ENCODE measurements at places on chromosomes 5 and 9.

DNA sequence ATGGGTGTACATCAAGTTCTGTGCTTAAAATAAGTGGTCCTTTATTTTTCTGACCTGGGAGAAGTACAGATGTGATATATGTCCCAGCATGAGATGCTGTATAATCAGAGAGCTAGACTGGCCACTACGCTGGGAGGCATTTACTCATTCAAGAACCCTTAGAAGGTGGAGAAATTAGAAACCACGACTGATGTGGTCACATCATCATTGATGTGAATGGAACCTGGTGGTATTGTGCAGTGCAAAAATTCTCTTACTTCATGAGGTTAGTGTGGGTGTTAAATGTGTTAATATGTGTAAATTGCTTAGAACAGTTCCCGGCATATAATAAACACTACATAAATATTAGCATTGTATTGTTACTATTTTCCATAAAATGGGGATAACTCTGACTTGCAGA is 69.5 kb upstream of the CKMT2 start:
- no peak for DNase-seq

DNA sequence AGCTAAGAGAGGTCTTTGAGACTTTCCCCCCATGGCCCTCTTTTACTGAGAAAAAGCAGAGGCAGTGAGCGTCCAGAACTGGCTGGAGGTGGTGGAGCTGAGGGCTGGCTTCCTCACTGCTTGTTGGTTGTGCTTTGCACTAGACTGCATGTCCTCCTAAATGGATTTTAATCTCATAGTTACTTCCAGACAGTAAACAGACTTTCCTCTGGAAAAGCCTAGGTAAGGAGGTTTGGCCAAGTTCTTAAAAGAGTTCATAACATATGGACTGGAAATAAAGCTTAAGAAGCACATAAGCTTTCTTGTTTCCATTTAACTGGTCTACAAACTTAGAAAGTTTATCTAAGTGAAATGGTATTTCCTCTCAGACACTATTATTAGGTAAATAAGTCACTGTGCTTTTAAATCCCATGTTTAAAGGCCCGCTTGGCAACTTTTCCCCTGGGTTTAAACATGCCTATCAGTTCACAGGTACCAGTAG is 2.0 kb downstream of the ASPN start:
- no peak for DNase-seq

GRCh38 chr5:78907255-78907891 is 77.7 kb downstream of the ARSB start:
- DNase-seq = no peak

DNA sequence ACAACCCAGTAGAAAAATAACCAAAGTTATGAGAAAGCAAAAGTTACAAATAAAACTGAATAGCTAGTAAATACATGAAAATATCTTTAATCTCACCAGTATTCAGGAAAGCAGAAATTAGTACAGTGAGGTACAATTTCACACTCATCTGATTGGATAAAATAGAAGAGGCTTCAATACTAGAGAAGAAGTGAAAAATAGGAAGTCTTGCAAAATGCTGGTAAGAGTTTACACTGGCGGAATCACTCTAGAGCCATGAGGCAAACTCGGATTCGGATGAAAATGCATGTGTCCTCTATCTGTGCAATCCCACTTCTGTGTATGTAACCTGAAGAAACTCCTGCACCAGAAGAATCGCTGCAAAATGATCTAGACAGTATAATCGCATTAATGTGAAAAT is 128.9 kb downstream of the CCDC192 start:
- no peak for DNase-seq

DNA sequence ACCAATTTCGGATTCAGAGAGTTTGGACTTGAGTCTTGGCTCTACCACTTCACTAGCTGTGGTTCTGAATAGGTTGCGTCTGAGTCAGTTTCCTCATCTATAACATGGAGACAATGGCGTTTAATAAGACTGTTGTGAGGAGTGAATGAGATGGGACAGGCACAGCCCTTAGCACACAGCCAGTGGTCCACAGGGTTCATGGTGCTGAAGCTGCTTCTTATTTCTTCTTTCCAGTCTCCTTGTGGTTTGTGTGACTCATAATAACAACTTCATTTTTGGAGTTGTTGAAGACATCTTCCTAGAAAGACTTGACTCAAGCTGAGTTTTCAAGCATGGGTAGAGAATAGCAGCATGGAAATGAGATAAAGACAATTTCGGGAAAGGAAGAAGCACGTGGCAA is 172.6 kb upstream of the PPP2R2B start:
- no peak for DNase-seq

DNA sequence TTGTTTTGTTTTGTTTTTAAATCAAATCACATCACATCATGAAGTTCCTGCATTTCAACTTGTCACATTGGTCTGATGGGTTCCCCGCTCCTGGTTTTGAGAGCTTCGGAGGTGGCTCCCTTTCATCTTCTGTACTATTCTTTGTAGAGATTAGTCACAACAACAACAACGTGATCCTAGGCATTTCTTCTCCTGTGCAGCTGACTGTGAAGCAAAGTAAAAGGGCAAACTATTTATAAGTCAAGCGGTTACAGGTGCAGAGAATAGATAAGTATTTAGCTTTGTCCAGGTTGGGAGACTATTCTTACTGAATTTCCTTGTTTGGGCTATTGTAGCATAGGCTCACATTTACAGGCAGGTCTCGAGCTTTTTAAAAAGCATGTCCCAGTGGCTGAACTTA is 197.7 kb upstream of the CDKN2B start:
- no peak for DNase-seq

DNA sequence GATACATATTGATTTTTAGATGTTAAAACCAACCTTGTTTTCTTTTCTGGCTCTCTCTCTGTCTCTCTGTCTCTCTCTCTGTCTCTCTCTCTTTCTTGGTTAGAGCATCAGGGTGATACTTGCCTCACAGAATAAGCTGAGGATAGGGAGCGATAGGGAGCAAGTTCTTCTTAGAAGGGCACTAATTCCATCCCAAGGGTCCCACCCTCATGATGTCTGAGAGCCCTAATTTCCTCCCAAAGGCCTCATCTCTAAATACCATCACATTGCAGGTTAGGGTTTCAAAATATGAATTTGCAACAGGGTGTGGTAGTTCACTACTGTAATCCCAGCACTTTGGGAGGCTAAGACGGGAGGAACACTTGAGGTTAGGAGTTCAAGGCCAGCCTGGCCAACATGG is 4.8 kb upstream of the KIF3A start:
- no peak for DNase-seq

- DNase-seq = no peak
Observed at GRCh38 chr5:107951309-107951708, 280.6 kb upstream of the EFNA5 start.

- DNase-seq = no peak
Observed at GRCh38 chr9:73863924-73864323, 633.2 kb upstream of the RORB start.

DNA sequence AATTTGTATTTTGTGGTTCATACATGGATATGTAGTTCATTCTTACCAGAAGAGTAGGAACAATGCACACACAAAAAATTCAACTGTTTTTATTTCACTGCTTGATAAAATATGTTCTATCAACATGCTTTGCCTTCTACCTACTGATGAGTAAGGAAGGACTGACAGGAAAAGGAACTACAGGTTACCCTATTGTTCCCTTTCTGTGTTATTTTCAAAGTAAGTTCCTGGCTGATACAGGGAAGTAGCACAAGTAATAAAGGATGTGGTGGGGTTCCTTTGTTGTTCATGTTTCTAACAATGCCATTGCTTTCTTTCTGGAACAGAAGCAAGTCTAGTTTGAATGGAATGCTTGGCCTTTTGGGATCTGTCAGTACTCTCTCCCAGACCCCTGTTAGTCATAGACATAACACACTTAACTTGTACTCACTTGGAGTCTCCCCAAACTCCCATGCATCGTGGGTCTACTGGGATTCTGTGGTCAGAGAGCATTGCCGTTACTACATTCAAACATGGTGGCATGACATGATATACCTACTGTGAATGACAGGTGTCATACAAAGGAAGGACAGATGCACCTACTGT is 20.2 kb upstream of the ALDOB start:
- DNase-seq = no peak

DNA sequence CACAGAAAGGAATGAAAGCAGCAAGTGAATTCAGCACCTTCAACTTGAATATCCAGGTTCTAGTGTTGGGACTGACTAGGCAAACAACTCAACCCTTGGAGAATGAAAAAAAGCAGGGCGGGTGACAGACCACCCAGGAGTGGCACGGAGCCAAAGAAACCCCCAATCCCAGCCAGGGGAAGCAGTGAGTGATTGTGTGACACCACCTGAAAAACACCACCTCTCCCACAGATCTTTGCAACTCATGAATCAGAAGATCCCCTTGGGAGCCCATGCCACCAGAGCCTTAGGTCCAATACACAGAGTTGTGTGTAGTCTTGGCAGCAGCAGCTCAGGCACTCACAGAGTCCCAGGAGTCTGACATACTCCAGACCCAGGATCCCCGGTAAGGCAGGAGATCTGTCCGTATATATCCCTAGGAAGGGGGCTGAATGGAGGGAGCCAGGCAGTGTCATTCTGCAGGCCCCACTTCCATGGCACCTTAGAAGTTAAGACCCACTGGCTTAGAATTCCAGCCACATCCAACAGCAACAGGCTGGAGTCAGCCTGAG is 22.1 kb upstream of the ROR2 start:
- DNase-seq = no peak

GRCh38 chr5:89396278-89396954 is 513.4 kb upstream of the MEF2C start:
- DNase-seq = no peak

- peak; percentile 14 for DNase-seq
Observed at GRCh38 chr9:129696944-129697655, 31.7 kb downstream of the PRRX2 start.

GRCh38 chr5:11415751-11416150 is 488.5 kb downstream of the CTNND2 start:
- DNase-seq = no peak

GRCh38 chr9:94874316-94874715 is 147.8 kb downstream of the AOPEP start:
- no peak for DNase-seq

- DNase-seq = peak; percentile 80
Observed at GRCh38 chr5:98769210-98769958, 4.1 kb upstream of the RGMB start.

GRCh38 chr5:174722500-174722899 is 1.9 kb upstream of the MSX2 start:
- DNase-seq = no peak

DNA sequence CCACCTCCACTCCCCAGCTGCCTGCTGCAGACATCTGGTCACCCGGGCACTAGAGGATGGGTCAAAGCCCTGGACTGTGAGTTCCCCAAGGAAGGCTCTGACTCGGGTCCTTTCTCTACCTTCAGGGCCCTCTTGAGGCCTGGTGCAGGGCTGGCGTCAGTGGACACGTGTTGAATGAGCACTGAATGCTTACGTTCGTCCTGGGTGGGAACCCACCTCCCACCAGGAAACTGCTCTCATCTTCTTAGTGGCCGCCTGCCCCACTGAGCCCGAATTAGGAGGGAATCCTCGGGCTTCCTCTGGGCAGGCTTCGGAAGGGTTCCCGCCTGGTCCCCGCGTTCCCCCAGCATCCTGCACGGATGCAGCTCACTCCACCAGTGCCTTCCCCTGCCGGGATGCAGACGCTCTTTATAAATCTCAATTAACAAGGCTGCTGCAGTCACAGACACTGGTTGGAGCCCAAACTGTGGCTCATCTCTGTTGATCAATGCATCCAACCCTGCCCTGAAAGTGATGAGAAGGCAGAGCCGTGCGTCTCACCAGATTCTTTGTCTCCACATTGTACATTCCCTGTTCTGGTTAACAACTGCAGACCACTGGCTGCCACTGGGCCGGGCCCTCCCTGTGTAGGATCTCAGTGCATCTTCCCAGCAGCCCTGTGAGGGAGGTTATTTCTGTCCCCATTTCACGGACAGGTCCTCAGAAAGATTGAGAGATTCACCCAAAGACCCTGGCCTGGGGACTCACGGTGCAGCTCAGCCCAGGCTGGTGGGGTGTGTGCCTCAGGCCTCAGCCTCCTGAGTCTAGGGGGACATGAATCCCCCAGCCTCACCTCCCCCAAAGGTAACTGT is 168.8 kb downstream of the GAPVD1 start:
- no peak for DNase-seq

GRCh38 chr9:94665613-94666012 is 26.3 kb upstream of the FBP1 start:
- no peak for DNase-seq

DNA sequence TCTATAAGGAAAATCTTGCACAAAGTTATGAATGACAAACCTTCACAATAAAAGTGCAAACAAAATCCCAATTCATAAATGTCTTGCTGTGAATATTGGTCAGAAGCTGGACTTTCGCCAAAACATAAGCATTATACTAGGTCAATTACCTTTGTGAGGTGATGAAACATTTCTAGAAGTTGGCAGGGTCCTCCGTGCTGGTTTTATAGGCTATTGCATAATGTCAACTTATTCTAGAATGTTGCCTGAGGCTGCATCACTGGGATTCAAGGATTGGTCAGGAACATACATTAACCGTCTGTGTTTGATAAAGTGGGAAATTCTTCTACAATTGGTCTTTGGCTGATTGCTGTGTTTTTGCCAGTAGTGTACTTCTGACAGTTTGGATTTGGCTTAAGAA is 49.8 kb upstream of the PALM2AKAP2 start:
- no peak for DNase-seq
